ENCODE measurements at places on chromosomes 12 and 14. TPM values are rescaled to one million over a fixed set of nuclear protein-coding genes. Genes with fewer than 3 reads are reported as not detected.
A peak's percentile ranks its signal among the peaks of the same experiment; 100 is the strongest.

The INSM2 gene
- total RNA-seq, result 0.12 TPM

The PRR4 gene
- total RNA-seq, result 3.8 TPM

The FAM90A1 gene
- total RNA-seq, result 0.36 TPM

The ERGIC2 gene
- total RNA-seq, result 170 TPM

The GDF3 gene
- not detected for total RNA-seq

The GAS2L3 gene
- total RNA-seq, result 29.4 TPM

The HAL gene
- 3.8 TPM for total RNA-seq

The TAS2R43 gene
- total RNA-seq, result 1.0 TPM

The LRTM2 gene
- 0.95 TPM for total RNA-seq

- peaks cover 12% of the 10 kb centered on the region for H3K36me3 ChIP-seq
- peak within 1 kb of the TSS; percentile 92 for H3K27ac ChIP-seq
- peak; percentile 86 for DNase-seq
- no peaks in the 10 kb centered on the region for H3K27me3 ChIP-seq
These were observed at the start of gene RASSF3 for GRCh38 chr12:64610079-64610659. Gene RASSF3 (plus strand): TSS chr12:64610495. CDS start chr12:64610633, 138 bp downstream.

DNA sequence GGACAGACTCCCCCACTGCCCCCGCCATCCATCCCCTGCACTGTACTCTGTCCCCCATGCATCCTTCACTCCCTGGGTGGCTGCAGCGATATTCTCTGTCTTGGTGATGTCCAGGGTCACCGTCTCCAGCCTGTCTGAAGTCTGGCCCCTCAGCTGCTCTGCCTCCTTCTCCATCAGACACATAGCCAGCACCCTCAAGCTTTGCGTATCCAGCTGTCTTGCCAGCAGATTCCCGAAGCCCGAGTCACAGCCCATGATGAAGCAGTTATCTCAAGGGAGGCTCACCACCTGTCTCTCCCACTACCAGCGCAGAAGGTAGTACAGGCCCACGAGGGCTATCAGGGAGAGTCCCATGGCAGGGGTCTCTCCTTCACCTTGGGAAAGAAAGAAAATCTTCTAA lies 77.8 kb downstream of the HSD17B6 start:
- H3K36me3 ChIP-seq, result no peaks in the 10 kb centered on the region
- H3K27ac ChIP-seq, result no peak overlapping the region
- peaks cover 23% of the 10 kb centered on the region for H3K4me1 ChIP-seq
- DNase-seq, result no peak

GRCh38 chr12:5630726-5631125 lies 198.8 kb downstream of the NTF3 start:
- peaks cover 6% of the 10 kb centered on the region for H3K4me1 ChIP-seq
- H3K27ac ChIP-seq, result no peak overlapping the region
- no peak overlapping the region for H3K4me3 ChIP-seq

DNA sequence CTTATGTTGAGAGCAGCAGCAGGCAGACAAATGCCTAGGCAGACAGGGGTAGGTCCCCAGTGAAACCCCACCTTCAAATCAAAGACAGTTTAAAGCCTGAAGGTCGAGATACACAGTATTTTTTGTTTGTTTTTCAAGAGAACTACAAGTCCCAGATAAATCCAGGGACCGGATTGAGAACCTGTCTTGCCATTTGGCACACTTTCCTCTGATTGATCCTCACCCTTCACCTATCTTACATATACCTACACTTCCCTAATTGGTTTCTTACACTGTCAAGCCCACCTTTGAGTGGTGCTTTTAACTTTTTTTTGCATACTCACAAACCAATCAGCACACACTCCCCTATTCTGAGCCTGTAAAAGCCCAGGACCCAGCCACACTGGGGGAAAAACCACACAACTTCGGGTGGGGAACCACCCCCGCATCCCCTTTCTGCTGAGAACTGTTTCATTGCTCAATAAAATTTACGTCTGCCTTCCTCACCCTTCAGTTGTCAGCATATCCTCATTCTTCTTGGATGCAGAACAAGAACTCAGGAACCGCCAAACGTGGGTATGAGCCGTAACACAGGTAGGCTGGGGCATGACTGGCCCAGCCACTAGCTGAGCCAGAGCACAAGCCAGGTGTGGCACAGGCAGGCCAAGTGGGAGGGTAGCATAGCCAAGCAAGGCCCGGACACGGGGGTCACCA lies 11.1 kb downstream of the DICER1 start:
- H3K4me3 ChIP-seq, result no peak overlapping the region
- peaks cover 22% of the 10 kb centered on the region for H3K4me1 ChIP-seq
- H3K27me3 ChIP-seq, result no peaks in the 10 kb centered on the region
- H3K36me3 ChIP-seq, result peaks cover 27% of the 10 kb centered on the region
- DNase-seq, result no peak

DNA sequence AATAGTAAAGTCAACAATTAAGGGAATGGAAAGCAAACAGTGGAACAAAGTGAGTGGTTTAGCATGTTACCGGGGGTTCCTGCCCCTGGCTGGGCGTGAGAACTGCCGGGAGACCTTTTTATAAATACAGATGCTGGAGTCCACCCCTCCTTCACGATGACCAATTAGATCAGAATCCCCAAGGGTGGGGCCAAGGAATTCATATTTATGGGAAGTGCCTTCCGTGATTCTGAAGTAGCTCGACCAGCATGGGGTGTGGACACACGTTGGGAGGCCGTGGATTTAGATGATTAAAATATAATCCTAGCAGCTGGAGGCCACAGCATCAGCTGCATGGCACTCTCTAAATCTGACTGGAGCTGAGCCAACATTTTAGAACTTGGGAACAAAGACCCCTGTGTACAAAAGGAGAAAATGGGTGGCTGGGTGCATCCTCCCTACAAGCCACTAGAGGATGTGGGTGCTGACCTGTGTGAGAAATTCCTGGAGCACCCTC lies 87.9 kb downstream of the SRRM4 start:
- no peaks in the 10 kb centered on the region for H3K4me1 ChIP-seq
- no peaks in the 10 kb centered on the region for H3K36me3 ChIP-seq

DNA sequence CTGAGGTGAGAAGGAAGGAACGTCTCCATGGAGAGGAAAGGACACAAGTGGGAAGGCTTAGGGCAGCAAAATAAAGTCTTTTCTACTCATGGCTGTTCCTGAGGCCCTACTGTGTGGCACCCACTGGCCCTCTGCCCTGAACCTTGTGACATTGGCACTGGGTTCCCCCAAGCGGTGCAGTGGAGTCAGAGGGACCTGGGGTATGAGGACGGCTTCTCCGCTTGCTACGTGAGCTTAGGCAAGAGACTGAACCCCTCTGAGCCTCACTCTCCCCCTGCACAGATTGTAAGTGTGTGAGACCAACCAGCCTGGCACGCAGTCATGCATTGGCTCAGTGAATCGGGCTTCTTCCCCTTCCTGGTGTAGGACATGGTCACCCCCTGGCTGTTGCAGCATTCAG lies 19.7 kb downstream of the SLC6A12 start:
- peaks cover 71% of the 10 kb centered on the region for H3K27me3 ChIP-seq
- H3K4me3 ChIP-seq, result no peak overlapping the region
- H3K27ac ChIP-seq, result no peak overlapping the region
- DNase-seq, result no peak
- peaks cover 6% of the 10 kb centered on the region for H3K36me3 ChIP-seq
- no peaks in the 10 kb centered on the region for H3K4me1 ChIP-seq

GRCh38 chr14:61556455-61556854 lies 138.9 kb upstream of the HIF1A start:
- H3K4me3 ChIP-seq, result no peak overlapping the region
- H3K27me3 ChIP-seq, result no peaks in the 10 kb centered on the region
- DNase-seq, result no peak

DNA sequence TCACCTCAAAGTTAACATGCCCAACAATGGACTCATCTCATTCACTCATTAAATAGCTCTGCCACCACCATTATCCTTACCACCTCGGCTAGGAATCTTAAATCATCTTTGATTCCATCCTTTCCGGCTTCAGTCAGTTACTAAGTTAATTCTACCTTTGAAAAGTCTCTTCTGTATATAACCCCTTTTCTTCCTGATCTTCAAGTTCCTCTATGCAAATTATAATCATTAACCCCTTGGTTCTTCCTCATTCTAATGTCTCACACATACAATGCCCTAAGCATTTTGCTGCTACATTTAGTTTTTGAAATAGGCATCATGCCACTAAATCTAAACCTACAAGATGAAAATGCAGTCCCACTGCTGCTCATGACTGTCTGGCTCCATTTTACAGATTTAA lies 51.6 kb downstream of the ATP2B1 start:
- H3K27ac ChIP-seq, result peak overlapping the region; percentile 6
- DNase-seq, result no peak
- no peak overlapping the region for H3K4me3 ChIP-seq
- peaks cover 15% of the 10 kb centered on the region for H3K36me3 ChIP-seq
- peaks cover 24% of the 10 kb centered on the region for H3K4me1 ChIP-seq

- H3K27ac ChIP-seq, result no peak overlapping the region
- H3K4me3 ChIP-seq, result no peak overlapping the region
- no peak for DNase-seq
- no peaks in the 10 kb centered on the region for H3K4me1 ChIP-seq
These were observed 130.8 kb upstream of the TRHDE start for GRCh38 chr12:72141381-72141780.

DNA sequence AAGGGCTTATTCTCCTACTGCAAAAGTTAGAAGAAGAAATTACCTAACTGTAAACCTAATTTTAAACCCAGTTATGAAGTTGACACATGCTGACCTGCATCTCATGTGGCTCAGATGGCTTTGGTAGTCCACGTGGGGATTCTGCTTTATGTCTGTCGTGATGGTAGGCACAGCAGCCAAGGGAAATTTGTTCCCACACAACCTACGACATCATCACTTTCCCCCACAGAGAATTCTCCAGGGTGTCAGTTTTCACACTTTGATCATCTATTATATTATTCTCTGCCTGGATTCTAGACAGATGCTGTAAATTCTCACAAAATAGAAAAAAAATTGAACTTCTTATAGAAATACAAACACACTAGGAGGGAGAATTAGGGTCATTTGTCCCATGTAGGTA lies 70.6 kb downstream of the PTHLH start:
- H3K36me3 ChIP-seq, result peaks cover 3% of the 10 kb centered on the region
- no peaks in the 10 kb centered on the region for H3K27me3 ChIP-seq
- H3K27ac ChIP-seq, result no peak overlapping the region
- peaks cover 5% of the 10 kb centered on the region for H3K4me1 ChIP-seq
- H3K4me3 ChIP-seq, result no peak overlapping the region

DNA sequence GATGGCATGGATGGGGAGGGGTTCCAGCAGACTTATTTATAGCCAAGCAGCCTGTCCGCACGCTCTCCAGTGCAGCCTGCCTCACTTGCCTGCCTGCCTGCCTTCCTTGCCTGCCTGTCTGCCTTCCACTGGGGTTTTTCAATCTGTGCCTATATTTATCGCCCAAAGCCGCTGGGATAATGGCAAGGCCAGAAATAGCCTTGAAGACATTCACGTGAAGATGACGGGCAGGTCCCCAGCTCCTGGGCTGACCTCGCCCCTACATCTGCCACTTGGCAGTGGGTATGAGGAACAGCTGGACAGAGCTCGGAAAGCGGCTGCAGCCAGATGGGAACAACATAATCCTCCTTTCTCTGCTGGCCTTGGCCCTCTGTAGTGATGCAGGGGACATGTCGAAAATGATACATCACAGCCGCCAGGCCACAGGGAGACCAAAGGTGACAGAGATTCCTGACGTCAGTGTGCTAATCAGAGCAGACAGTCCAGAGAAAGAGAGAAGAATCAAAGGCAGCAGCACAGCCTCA lies 53.3 kb downstream of the PITPNM2 start:
- H3K27me3 ChIP-seq, result no peaks in the 10 kb centered on the region
- no peak overlapping the region for H3K4me3 ChIP-seq
- peaks cover 37% of the 10 kb centered on the region for H3K4me1 ChIP-seq
- DNase-seq, result no peak
- no peaks in the 10 kb centered on the region for H3K36me3 ChIP-seq

DNA sequence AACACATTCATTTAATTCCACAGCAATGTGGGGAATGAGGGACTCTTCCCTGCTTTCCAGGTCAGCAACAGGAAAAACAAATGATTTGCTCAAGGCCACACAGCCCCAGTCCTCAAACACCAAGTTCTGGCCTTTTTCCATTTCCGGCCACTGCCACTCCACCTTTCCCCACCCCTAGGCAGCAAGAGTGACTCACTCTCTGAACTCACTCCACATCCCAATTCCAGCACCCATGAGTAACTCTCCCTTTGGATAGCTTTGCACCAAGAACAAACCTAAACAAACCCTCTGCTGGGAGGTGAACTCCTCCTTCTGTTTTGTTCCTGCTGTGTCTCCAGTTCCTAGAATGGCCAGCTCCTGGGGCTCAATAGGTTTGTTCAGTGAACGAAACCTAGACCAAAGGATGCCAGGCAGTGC lies 30.4 kb upstream of the PLEKHG6 start:
- H3K4me1 ChIP-seq, result peaks cover 12% of the 10 kb centered on the region
- H3K4me3 ChIP-seq, result peak overlapping the region; percentile 62
- peak overlapping the region; percentile 94 for H3K27ac ChIP-seq

DNA sequence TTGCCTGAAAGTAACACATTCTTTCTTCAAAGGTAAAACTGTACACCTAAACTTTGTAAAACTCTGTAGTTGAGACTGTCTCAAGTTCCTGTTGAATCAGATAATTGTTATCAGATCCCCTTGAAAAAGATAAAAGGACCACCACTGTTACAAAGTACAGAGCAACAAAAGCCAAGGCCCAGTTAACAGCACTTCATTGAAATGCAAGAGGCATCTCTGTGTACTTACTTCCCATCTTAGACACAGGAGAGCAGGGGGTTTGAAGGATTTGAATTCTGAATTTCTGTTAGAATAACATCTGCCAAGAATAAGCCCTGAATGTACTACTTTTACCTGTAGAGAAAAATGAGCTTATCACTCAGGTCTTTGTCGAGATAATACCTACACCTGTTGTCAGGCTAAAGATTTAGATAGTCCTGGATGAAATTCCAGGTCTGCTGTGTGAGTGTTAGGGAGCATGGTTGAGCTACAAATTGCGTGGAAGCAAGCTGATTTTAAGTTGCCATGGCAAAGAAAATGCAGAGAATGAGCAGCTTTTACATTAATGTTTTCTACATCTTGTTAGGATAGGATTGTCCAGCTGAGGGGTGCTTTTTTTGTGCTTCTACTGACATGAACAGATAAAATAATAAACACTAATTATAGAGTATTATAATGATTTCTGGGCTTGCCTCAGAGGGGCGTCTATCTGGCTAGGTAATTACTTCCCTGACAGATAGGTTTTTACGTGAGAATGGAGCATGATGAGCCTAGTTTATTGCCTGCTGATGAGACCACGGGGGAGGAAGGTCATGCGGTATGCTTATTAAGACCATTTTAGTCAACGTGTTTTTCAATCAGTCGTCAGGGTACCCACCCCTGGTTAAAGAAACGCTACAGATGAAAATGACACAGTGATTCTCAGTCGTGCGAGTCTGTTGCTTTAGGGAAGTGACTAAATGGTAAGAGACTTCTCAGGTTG lies 309.2 kb downstream of the PAWR start:
- H3K4me3 ChIP-seq, result no peak overlapping the region
- H3K27me3 ChIP-seq, result no peaks in the 10 kb centered on the region
- DNase-seq, result no peak
- H3K36me3 ChIP-seq, result no peaks in the 10 kb centered on the region
- H3K4me1 ChIP-seq, result peaks cover 22% of the 10 kb centered on the region
